CD8-positive, alpha-beta memory T cell (primary cell): ENCODE measurements at places on chromosomes 6 and 20. TPM values are rescaled to one million over a fixed set of nuclear protein-coding genes. Genes with fewer than 3 reads are reported as not detected.

CTNNBL1 gene
- 88.9 TPM for total RNA-seq

PI16 gene
- 0.37 TPM for total RNA-seq

- DNase-seq: peak; percentile 68
- peak overlapping the region; percentile 51 for H3K27ac ChIP-seq
- H3K36me3 ChIP-seq: no peaks in the 10 kb centered on the region
- H3K4me1 ChIP-seq: peaks cover 54% of the 10 kb centered on the region
Measured at GRCh38 chr6:154249499-154250298, 106.9 kb downstream of the IPCEF1 start.

DNA sequence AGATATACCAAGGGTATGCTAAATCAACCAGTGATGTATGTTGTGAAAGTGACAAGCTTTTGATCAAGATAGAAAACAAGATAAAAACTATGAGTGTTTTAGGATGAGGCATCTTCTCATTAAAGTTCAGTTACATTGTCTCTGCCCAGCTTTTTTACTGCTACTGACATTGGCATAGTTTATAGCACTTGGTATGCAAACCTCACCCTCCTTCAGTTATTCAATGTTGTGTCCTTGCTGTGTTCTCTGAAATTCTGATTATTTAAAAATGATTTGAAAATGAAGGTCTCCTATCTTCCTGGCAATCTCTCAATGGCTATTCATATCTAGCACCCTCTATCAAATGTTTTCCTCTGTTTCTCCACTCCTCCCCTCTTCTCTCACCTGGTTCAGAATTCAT lies 6.7 kb upstream of the MYLIP start:
- H3K4me3 ChIP-seq: no peak overlapping the region
- no peaks in the 10 kb centered on the region for H3K4me1 ChIP-seq
- no peaks in the 10 kb centered on the region for H3K36me3 ChIP-seq
- DNase-seq: no peak

DNA sequence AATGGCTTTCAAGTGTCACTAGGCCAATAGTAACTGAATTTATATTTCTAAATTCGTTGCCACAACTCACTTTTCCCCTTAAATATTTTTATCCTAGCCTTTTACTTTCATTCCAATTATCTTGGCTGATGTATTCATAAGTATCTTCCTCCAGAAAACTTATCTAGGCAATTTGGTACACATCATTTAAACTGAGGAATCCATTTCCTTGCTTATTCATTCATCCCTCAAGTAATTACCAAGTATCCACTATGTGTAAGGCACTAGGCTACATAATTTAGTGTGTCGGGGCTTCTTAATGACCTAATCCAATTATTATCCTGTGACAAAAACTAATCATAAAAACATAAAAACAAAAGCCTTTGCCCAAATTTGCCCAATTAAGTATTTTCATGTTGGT lies 258.3 kb upstream of the TCF21 start:
- DNase-seq: no peak
- no peaks in the 10 kb centered on the region for H3K36me3 ChIP-seq
- no peak overlapping the region for H3K27ac ChIP-seq
- no peaks in the 10 kb centered on the region for H3K27me3 ChIP-seq

GRCh38 chr6:45553730-45554344 lies 176.1 kb upstream of the SUPT3H start:
- H3K4me1 ChIP-seq: no peaks in the 10 kb centered on the region
- DNase-seq: no peak
- H3K27me3 ChIP-seq: no peaks in the 10 kb centered on the region
- no peaks in the 10 kb centered on the region for H3K36me3 ChIP-seq
- H3K4me3 ChIP-seq: no peak overlapping the region

DNA sequence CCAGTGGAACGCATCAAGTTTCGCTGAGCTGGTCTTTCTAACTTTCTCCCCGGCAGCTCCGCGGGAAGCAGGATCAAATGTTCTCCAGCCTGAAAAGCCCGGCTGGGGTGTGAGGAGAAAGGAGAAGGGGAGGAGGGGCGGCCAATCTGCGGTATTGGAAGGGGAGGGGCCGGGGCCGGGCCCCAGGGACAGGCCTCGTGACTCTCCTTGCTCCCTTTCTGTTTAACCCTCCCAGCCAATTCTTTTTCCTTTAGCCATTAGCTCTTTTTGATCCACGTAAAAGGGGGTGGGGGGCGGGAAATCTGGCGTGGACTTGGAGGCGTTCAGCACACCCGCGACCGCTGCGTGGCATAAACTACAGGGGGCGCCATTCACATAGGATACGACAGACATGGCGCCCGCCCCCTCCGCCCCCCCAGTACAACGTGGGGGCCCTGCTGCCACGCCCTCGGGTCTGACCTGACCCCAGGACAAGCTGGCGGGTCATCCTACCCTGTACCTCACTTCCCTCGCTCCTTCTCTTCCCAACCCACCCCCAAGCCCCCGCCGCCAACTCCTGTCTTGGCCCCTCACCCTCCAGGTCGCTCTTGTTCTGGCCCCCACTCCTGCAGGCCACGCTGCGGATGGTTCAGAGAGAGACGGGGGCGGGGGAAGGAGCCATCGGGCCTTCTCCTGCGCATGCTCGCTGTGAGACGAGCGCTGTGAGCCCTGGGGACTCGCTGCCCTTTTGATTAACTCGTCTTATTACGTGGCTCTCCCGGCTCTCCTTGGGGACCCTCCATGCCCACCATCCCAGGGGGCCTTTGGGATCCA lies 7.8 kb upstream of the MDGA1 start:
- H3K36me3 ChIP-seq: no peaks in the 10 kb centered on the region
- DNase-seq: peak; percentile 62
- H3K27ac ChIP-seq: peak overlapping the region; percentile 8
- H3K4me1 ChIP-seq: peaks cover 5% of the 10 kb centered on the region
- peak overlapping the region; percentile 38 for H3K4me3 ChIP-seq
- no peaks in the 10 kb centered on the region for H3K27me3 ChIP-seq

OOEP gene
- total RNA-seq: not detected

GRCh38 chr6:144721232-144721631 lies 436.1 kb downstream of the UTRN start:
- H3K4me3 ChIP-seq: no peak overlapping the region
- H3K27ac ChIP-seq: no peak overlapping the region
- H3K27me3 ChIP-seq: no peaks in the 10 kb centered on the region
- H3K36me3 ChIP-seq: no peaks in the 10 kb centered on the region

ATP6V1G2 gene
- total RNA-seq: 0.94 TPM

RIN2 gene
- 0.49 TPM for total RNA-seq

TRIM31 gene
- not detected for total RNA-seq

DNA sequence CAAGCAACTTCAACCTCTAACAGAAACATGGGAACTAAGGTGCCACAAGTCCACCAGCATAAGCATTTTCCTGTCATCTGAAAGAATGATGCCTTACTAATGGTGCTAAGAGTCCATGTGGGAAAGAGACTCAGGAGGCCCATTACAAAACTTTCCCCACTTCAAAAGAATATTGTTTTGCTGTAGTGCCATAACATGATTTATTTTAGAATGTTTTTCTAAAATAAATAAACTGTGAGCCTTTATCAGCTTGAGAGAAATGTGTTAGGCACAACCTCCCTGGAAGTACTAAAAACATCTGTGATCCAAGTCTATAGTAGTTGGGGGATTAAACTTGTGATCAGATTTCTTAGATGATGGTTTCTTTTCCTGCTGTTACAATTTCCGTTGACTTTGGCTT lies 330.1 kb upstream of the MAP3K7 start:
- H3K36me3 ChIP-seq: no peaks in the 10 kb centered on the region
- H3K27ac ChIP-seq: no peak overlapping the region
- H3K4me3 ChIP-seq: no peak overlapping the region
- no peaks in the 10 kb centered on the region for H3K4me1 ChIP-seq
- DNase-seq: no peak
- H3K27me3 ChIP-seq: no peaks in the 10 kb centered on the region

DNA sequence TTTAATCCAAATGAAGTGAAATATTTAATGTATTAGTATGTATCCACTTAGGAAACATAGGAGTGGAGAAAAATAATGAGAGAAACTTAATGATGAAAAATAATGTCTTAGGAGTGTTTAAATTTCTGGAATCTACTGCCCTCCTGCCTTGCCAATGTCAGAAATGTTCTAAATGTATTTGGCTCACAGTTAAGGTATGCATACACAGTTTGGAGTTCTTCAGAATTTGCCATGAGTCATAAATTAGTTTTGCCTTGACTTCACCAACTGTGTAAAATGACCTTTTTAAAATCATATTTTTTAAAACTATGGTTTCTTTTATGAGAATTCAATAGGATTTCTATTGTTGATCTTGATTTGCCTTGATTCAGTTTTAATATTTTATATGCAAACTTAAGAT lies 191.7 kb upstream of the HSF2 start:
- no peaks in the 10 kb centered on the region for H3K27me3 ChIP-seq
- no peaks in the 10 kb centered on the region for H3K4me1 ChIP-seq
- H3K36me3 ChIP-seq: no peaks in the 10 kb centered on the region
- H3K4me3 ChIP-seq: no peak overlapping the region
- no peak for DNase-seq
- H3K27ac ChIP-seq: no peak overlapping the region

DNA sequence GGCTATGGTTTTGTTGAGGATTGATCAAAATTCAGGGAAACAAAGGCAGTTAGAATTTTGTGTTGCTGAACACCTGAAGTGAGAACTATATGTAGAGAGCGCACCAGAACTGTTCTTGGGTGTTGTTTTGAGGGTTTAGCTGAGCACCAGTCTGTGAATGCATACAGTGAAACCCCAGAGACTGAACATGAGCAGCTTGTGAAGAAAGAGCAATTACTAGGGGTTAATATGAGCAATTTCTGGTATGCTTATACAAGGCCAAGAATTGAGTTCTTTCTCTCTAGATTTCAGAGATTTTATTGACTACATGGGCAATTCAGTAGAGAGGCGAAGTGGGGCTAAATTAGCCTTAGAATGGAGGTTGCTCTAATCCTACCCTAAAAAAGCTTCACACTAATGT lies 93.9 kb downstream of the CD2AP start:
- no peak overlapping the region for H3K4me3 ChIP-seq
- peaks cover 4% of the 10 kb centered on the region for H3K4me1 ChIP-seq
- no peaks in the 10 kb centered on the region for H3K27me3 ChIP-seq
- H3K36me3 ChIP-seq: no peaks in the 10 kb centered on the region
- H3K27ac ChIP-seq: no peak overlapping the region
- DNase-seq: no peak

BCAS4 gene
- 23.3 TPM for total RNA-seq

DNA sequence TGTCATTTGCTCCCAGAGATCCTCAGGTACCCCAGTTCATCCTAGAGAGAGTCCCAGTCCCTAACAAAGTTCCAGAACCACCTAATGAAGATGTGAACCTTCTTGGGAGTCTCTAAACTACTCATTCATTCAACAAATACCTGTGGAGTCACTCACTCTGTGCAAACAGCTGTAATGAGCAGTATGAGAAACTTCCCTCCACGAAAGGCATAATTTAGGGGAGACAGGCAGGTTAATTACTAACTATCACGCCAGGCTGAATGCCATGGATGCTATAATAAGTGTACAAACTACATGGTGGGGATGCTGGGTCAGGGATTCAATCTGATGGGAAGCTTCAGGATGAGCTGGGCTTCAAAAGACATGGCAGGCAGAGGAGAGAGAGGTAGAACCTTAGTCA lies 70.1 kb upstream of the AFDN start:
- no peak overlapping the region for H3K27ac ChIP-seq
- H3K36me3 ChIP-seq: no peaks in the 10 kb centered on the region
- no peaks in the 10 kb centered on the region for H3K4me1 ChIP-seq
- no peak for DNase-seq
- no peak overlapping the region for H3K4me3 ChIP-seq

GRCh38 chr6:150600010-150600300 lies 270 bp downstream of the PLEKHG1 start:
- H3K27ac ChIP-seq: no peak overlapping the region
- H3K27me3 ChIP-seq: no peaks in the 10 kb centered on the region
- H3K4me1 ChIP-seq: no peaks in the 10 kb centered on the region
- no peak overlapping the region for H3K4me3 ChIP-seq
- no peaks in the 10 kb centered on the region for H3K36me3 ChIP-seq

- DNase-seq: no peak
- no peaks in the 10 kb centered on the region for H3K4me1 ChIP-seq
- no peak overlapping the region for H3K27ac ChIP-seq
- no peak overlapping the region for H3K4me3 ChIP-seq
- no peaks in the 10 kb centered on the region for H3K27me3 ChIP-seq
- no peaks in the 10 kb centered on the region for H3K36me3 ChIP-seq
Measured at GRCh38 chr6:51467231-51467952, 620.0 kb downstream of the PKHD1 start.

- H3K27me3 ChIP-seq: no peaks in the 10 kb centered on the region
- H3K4me3 ChIP-seq: no peak overlapping the region
- no peak overlapping the region for H3K27ac ChIP-seq
- no peaks in the 10 kb centered on the region for H3K4me1 ChIP-seq
Measured at GRCh38 chr20:49868964-49869363, 46.4 kb downstream of the SPATA2 start.

DNA sequence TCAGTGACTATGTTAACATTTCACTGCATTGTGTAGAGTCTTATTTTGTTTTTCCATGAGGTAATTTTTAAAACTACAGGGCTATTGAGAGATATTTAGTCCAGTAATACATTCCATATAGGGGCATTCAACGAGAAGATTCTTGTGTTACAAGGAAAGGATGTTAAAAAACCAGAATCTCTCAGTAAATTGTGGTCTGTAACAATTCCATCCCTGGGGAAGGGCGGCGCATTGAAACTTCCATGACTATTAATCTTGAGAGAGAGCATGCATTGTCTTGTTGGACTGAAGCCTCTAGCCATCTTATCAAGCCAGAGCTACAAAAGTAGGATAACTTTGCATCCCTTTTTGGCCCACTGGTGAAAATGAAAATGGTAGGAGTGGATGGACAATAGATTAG lies 119.7 kb downstream of the BCKDHB start:
- no peak overlapping the region for H3K4me3 ChIP-seq
- no peak for DNase-seq
- no peaks in the 10 kb centered on the region for H3K36me3 ChIP-seq

DNA sequence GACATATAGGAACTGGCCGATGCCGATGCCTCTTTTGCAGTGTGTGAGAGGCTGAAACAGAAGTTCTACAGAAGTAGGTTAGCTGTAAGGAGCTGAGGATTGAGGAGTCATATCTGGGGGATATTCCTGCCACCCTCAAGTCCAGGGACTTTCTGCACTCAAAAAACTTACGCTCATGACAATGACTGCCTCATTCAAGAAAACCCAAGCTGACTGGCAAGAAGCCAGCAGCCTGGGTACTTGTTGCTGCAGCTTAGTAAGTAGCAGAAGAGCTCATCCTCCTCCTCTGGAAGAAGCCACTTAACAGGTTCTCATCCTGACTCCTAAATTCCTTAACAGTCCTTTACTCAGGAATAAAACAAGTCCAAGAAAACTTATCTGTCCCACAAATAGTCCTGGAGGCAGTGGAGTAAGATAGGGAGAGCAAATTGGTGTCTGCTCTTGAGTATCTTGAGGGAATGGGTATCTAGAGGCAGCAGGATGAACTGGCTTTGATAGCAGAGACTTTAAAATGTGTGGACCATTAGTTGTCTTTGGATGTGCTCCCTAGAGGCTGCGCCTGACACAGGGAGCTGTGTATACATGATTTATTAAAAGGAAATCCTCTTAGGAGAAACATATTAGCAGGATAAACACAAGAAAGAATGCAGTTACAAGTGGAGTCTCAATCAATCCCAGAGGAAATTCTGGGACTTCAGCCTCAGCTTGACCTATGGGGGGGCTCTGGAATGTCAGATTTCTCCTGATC lies 7.4 kb downstream of the CALHM5 start:
- no peaks in the 10 kb centered on the region for H3K36me3 ChIP-seq
- no peaks in the 10 kb centered on the region for H3K4me1 ChIP-seq
- H3K4me3 ChIP-seq: no peak overlapping the region
- no peak for DNase-seq
- no peak overlapping the region for H3K27ac ChIP-seq

- H3K27ac ChIP-seq: no peak overlapping the region
- no peaks in the 10 kb centered on the region for H3K4me1 ChIP-seq
- H3K27me3 ChIP-seq: no peaks in the 10 kb centered on the region
- H3K36me3 ChIP-seq: no peaks in the 10 kb centered on the region
- no peak for DNase-seq
Measured at GRCh38 chr6:119116712-119117281, 38.3 kb upstream of the FAM184A start.

HRH3 gene
- total RNA-seq: not detected

FIG4 gene
- 11.2 TPM for total RNA-seq
